Activated CD8-positive, alpha-beta memory T cell treated with anti-CD3 and anti-CD28 coated beads, Interleukin-2, amount 10 ng/mL, durations not matched to agents 7 days and 5 days (primary cell): ENCODE measurements at places on chromosomes 1 and 21. TPM values are rescaled to one million over a fixed set of nuclear protein-coding genes. Genes with fewer than 3 reads are reported as not detected.

DNA sequence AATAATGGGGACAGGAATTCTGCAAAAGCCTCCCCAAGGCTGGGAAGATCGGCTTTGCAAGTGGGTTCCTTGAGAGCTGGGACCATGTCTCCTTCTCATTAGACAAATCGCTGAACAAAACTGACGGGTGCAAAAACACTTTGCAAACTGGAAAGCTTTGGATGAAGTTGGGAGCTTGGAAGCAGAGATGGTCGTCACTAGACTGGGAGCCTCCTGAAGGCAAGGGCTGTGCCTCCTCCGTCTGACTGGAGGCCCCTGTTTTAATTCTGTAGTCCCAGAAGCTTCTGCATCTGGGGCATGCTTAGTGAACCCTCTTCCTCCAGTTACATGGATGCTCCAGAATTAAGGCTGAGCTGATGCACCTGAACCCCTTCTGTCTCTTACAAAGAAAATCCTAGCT, 82.3 kb upstream of the IFFO2 start:
- DNase-seq, result no peak

- no peak for DNase-seq
Observed at GRCh38 chr1:33010932-33011731, 25.6 kb downstream of the AK2 start.

DNA sequence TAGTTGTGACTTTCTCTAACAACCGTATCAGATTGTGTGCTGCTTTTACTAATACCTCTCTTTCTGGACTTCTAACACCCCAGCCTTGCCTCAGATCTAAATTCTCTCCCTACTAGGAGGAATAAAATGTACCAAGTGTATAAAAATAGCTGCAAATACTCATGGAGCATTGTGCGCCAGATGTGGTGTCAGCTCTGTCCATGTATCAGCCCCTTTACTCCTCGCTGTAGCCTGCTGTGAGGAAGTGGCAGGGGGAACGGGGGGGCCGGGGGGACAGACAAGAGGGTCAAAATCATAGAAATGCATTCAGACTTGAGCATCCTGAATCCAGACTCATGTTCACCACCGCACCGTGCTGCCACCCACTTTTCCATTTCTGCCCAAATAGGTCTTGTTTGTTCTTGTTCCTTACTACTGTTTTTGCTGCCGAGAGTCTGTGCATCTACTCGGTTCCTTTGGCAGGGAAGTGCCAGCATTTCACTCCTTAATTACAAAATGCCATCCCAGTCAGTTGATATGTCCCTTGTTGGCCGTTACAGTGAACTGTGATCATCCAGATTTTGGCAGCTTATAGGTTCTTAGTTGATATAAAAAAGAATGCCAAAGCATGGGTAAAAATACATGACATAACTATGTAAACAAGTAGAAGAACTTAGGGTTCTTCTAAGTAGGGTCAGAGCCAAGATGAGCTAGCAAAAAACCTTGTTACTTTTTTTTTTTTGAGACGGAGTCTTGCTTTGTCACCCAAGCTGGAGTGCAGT, 76.4 kb downstream of the UBE4B start:
- DNase-seq, result no peak

DNA sequence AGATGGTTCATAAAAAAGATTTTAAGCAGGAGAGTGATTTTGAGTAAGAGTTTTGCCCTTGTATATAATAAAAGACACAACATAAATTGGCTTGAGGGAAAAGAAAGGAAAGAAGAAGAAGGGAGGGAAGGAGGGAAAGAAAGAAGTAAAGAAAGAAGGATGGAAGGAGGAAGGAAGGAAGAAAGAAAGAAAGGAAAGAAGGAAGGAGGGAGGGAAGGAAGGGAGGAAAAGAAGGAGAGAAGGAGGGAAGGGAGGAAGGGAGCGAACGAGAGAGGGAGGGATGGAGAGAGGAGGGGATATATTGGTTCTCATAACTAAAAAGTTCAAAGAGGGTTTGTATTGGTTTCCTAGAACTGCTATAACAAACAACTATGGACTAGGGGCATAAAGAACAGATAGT, 62.2 kb upstream of the PAX7 start:
- no peak for DNase-seq

DNA sequence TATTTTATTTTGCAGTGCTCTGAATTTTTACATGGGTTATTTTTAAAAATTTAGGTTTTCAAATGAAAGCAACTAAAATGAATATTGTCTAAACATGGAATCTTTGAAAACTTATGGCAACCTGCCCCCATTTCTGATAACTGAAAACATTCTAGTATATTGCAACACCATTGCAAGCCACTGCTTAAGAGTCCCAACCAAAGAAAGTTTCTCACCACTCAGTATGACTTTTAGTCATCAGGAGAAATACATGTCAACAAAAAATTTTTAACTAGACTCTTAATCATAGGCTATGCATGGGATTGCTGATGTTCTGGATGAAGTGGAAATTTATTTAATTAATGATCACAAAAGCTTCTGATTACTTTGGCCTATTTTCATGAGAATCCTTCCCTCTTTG, 112.1 kb downstream of the TNFSF18 start:
- DNase-seq, result no peak

DNA sequence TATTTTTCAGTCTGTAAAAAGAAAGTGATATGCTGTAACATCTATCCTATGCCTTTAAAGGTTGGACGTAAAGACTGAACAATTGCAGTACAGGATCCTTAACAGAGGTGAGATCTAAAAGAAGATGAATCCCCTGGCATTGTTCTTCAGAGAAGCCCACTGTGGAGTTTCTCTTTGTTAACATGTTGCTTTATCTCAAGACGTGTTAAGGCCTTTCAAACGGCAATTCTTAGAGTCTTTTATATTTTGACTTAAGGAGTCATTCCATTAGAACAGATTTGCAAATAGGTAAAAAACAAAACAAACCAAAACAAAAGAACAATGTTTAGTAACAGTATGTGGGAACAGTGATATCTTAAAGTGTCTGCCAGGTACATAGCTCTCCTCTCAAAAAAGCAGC, 225.1 kb upstream of the ZP4 start:
- no peak for DNase-seq

DNA sequence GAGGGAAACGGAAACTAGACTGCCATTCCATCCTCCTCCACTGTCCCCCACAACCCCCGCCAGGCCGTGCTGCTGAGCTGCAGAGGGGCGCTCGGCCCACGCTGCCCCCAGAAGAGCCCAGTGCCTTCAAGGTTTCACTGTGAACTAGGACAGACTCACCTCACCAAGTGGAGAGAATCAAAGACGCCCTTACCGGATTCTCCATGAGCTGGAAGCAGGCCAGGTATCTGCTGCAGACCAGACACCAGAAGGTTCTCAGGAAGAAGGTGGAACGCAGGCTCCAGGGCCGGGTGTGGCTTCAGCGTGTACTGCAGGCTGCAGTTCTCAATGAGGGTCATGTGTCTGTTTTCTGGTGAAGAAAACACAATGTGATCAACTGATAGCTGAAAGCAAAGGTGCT, 30.6 kb downstream of the NPHP4 start:
- DNase-seq, result no peak

DNA sequence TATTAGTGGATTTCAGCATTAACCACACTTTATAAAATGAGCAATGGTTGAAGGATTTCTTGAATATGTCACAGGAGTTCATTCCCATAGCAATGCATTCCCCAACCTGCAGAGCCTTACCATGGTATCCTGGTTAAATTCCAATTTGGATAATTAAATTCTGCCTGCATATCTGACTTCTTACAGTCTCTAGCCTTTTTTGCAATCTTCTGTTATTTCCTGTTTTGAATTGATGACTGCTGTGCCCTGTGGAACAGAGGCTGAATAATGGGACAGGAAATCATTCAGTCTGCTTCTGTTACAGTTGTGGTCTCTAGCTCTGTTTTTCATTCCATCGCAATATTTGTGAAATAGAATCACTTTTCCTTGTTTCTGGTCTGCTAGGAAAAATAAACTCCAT, 1823.9 kb downstream of the PLA2G4A start:
- no peak for DNase-seq

GRCh38 chr1:210378736-210379135, 50.0 kb downstream of the HHAT start:
- no peak for DNase-seq

DNA sequence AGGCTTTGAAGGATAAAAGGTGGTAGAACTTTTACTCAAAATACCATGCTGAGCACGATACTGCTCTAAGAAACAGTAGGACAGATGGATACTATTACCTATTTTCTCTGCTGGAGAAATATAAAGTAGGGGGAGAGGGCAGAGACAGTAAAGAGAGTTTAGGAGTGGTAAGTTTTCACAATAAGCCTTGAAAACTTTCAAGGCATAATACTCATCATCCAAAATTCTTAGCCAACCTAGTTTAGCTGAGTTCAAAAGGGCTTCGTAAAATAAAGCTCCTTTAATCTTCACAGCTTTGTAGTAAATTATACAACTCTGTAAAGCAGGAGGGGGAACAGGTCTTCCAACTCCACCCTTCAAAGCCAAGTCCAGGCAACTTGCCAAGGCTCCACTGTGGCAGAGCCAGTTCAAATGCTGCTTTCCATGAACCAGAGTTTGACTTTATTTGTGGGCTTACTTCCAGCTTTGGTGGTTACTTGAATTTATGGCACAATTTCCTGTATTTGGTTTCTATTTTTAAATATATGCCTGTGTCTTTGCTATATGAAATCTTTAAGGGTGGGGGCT, 15.5 kb downstream of the TEX38 start:
- no peak for DNase-seq

- peak; percentile 91 for DNase-seq
Observed at GRCh38 chr1:167518331-167518700, at the start of gene CD247. TSS of gene CD247 (minus strand) at chr1:167518529. CDS start at chr1:167518465, 64 bp downstream.

- DNase-seq, result no peak
Observed at GRCh38 chr1:227453631-227454355, 109.6 kb upstream of the ZNF678 start.

DNA sequence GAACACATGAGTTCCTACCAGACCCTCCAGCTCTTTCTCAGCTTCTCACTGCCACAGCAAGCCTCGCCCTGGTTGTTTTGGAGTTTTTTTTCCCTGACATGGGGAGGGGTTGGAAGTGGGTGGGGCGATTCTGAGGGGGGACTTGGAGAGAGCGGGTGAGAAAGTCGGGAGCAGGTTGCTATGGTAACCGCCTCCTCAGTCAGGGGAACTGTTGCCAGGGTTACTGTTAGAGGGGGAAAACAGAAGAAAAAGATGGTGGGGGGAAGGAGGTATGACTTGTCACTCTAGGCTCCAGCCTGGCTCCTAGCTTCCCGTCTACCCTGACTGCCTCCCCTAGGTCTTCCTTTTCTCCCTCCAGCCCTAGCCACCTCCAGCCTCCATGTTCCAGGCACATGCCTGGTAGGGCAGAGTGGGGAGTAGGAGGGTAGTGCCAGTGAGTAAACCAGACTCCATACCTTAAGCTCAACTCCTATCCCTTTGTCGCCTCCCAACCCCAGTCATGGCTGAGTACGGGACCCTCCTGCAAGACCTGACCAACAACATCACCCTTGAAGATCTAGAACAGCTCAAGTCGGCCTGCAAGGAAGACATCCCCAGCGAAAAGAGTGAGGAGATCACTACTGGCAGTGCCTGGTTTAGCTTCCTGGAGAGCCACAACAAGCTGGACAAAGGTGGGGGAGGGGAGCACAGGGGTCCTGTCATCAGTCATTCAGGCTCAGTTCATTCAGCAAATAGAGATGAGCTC, 6.0 kb downstream of the PEA15 start:
- DNase-seq, result peak; percentile 38

- DNase-seq, result peak; percentile 89
Observed at GRCh38 chr1:226990133-226990716, 50.1 kb downstream of the COQ8A start.

GRCh38 chr1:154352581-154353459, 27.5 kb downstream of the ATP8B2 start:
- no peak for DNase-seq

GRCh38 chr1:119001181-119002027, 13.3 kb upstream of the TBX15 start:
- DNase-seq, result peak; percentile 15

GRCh38 chr1:54342288-54342687, 63.9 kb downstream of the SSBP3 start:
- DNase-seq, result no peak

DNA sequence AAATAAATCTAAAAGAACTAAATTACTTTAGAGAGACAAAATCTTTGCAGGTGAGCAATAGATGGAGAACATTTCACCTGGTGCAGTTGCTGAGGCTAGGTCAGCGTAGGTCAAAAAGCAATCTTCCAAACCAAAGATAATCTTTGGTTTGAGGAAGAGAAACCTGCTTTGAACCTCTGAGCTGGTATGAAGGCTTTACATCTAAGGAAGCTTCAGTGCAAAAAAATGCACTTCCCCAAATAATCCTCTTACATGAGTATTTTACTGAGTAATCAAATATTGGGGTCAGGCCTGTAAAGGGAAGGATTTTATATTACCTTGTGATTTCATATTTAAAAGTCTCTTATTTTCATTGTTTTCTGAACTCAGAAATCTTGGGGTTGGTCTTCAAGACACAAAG, 223.6 kb downstream of the SRGAP2C start:
- no peak for DNase-seq

DNA sequence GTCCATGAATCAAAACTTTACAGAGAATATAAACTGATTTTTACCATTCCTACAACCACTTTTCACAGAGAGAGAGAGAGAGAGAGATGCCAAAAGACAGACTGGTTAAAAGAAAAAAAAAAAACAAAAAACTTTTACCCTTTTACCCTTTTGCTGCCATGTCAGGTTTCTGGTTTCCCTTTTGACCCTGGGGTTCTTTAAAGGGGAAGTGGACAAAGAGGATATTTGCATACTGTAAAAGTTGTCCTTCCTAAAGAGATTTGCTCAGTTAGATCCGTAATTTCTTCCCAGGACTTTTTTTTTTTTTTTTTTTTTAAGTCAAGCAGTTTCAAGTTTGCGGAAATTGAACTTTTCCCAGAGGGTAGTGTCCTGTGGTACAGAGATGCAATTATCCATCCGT, 287.8 kb upstream of the RGS18 start:
- no peak for DNase-seq

DNA sequence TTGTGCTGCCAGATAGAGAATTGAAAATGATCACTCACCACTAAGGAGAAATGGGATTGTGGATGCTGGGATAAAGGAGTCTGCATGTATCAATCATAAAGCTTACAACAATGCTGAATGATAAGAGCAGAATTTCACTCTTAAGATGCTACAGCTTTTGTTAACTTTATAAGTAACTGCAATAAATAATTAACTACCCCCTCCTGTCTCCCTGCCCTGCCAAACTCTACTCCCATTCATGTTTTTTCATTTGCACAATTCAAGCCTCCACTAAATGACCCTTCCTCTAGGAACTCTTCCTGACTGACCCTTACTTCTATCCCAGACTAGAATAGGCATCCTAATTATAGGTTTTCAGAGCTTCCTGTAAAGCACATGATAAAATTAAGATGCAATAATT, 14.9 kb downstream of the MTF1 start:
- no peak for DNase-seq

Gene BCAS2
- total RNA-seq, result 44.1 TPM

Gene LRRC71
- not detected for total RNA-seq

Gene LINGO4
- 0.15 TPM for total RNA-seq

Gene RSPO1
- total RNA-seq, result not detected

Gene TUFT1
- 1.7 TPM for total RNA-seq

Gene AXDND1
- total RNA-seq, result not detected
